ENCODE measurements at places on chromosomes 3 and 15. TPM values are rescaled to one million over a fixed set of nuclear protein-coding genes. Genes with fewer than 3 reads are reported as not detected.

The NANOGP8 gene
- not detected for total RNA-seq

The UBE2E1 gene
- total RNA-seq = 97.3 TPM

The CLEC3B gene
- not detected for total RNA-seq

The PLSCR5 gene
- total RNA-seq = not detected

The RFT1 gene
- total RNA-seq = 29.2 TPM
